ENCODE measurements at places on chromosomes 3 and 15.

- no peak for DNase-seq
Measured at GRCh38 chr3:127772827-127773751, 49.2 kb downstream of the MGLL start.

DNA sequence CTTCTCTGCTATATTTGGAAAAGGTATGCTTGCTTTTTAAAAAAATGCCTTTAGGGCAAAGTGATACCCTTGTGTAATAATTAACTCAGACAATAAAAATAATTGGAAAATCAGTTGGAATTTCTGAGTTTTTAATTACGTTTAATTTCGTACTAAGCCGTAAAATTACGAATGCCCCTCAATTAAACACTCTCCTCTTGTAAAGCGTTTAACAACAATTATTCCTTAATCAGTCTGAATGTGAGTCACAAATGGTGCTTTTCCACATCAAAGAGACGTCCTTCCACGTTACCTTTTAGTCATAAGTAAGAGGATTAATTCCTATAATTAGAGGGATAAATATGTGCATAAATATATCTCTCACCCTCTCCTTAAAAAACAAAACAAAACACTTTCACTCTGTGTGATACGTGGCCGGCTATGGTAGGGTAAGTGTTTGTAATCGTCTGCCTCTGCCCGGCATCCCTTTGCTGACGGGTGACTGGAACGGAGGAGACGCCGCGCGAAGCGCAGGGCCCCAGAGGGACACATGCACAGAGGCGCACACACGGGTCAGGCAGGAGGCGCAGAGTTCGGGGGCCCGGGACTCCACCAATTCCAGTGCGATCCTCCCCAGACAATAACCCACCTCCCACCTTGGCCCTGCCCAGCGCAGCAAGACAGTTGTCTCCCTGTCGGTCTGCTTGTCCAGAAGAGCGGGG is 9.7 kb upstream of the MEIS2 start:
- no peak for DNase-seq

- DNase-seq: no peak
Measured at GRCh38 chr3:21644268-21644667, 106.7 kb downstream of the ZNF385D start.

DNA sequence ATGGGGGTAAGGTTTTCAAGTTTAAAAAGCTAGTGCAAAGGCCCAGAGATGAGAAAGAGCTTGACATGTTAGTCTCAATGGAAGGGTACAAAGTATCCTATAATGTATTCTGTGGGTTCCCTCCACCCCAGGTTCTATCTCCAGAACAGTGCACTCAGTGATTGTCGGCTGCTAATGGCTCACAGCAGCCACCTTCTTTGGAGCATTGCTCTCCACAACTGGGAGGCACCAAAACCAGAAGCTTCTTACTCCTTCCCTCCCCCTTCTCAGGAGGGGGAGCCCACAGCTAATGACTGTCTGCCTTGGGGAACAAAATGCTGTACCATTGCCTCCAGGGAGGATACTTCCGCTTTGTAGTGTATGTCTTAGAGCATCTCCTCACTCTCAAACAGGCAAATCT is 439.4 kb upstream of the RBMS3 start:
- no peak for DNase-seq

Data from endothelial cell of umbilical vein (primary cell).